SW 1271 (cell line): ENCODE measurements at places on chromosomes 1 and 21.

- DNase-seq = no peak
Measured at GRCh38 chr1:232376632-232377493, 253.1 kb downstream of the SIPA1L2 start.

DNA sequence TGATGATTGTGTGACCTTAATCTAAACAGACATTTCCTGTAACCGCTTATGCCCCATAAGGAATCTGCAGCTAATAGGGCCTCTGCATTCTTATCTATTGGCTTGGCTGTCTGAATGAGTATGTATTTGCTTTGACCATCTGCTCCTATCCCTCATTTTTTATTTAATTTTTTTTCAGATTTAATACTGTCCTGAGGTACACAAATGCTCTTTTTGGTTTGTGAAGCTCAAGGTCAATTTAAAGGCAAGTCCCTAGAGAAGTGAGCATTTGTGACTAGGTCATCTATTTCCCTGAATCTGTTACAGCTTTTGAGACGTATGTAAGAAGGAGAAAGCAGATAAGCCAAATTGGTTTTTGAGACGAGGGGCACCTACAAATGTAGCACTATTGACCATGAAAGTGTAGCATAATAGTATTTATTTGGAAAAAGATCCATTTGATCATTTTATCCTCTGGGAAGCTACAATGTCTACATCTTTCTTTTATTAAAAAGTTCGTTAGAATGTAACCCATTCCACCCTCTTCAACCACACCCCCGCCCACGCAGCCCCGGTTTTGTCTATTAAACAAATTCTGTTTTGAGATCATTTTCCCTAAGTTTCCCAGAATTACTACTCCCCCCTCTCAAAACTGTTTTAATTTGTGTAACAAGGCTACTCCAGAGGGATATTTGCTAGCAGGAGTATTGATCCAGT, 69.2 kb upstream of the HSPA13 start:
- no peak for DNase-seq

- no peak for DNase-seq
Measured at GRCh38 chr21:42424914-42425541, 21.3 kb downstream of the UBASH3A start.

- no peak for DNase-seq
Measured at GRCh38 chr1:226954337-226954736, 14.2 kb downstream of the COQ8A start.

GRCh38 chr21:14321042-14321441, 61.9 kb downstream of the HSPA13 start:
- DNase-seq = no peak
